ENCODE measurements at places on chromosomes 11 and 22. TPM values are rescaled to one million over a fixed set of nuclear protein-coding genes. Genes with fewer than 3 reads are reported as not detected.

Gene CCDC83
- not detected for total RNA-seq

Gene SMC1B
- 0.16 TPM for total RNA-seq

Gene SCUBE1
- total RNA-seq: 1.2 TPM

Gene PRODH
- total RNA-seq: 1.1 TPM

Data from urinary bladder (tissue), 4 donors.